Glutamatergic neuron (in vitro differentiated cells): ENCODE measurements at places on chromosomes 12 and 14.

DNA sequence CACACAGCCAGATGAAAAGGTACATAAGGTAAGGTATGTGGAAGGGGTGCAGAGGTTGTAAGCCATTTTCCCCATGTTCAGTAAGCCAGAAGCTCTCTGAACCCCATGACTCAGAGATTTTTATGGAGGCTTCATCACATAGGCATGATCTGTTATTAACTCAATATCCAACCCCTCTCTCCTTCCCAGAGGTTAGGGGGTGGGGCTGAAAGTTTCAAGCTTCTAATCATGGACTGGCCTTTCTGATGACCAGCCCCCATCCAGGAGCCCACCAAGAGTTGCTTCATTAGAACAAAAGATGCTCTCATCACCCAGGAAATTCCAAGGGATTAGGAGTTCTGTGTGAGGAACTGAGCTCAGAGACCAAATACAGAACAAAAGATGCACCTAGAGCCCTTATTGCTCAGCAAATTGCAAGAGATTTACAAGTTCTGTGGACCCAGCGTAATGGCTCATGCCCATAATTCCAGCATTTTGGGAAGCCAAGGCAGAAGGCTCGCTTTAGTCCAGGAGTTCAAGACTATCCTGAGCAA, 103.2 kb upstream of the DAAM1 start:
- H3K27ac ChIP-seq: no peak overlapping the region
- H3K27me3 ChIP-seq: no peaks in the 10 kb centered on the region
- no peaks in the 10 kb centered on the region for H3K36me3 ChIP-seq
- DNase-seq: no peak

DNA sequence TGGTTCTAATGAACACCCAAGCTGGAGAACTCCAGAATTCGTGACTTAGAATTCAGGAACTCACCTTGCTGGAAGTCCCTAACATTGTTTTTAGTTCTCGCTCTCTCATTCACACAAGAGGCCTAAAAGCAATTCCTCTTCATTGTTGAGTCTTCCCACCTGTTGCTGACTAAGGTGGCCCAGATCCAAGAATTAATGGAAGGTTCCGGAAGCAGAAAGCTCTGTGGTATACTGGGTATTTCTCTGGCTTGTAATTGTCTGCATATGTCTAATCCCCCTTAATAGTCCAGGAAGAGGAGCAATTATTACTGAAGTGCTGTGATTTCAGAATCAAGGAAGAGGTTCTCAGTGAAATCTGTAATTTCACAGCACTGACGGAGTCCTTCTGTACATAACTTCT, 31.4 kb downstream of the TMEM233 start:
- no peaks in the 10 kb centered on the region for H3K4me1 ChIP-seq
- H3K4me3 ChIP-seq: no peak overlapping the region
- no peaks in the 10 kb centered on the region for H3K36me3 ChIP-seq
- peaks cover 1% of the 10 kb centered on the region for H3K27me3 ChIP-seq

GRCh38 chr12:11638315-11638916, 11.1 kb upstream of the ETV6 start:
- no peak overlapping the region for H3K4me3 ChIP-seq
- H3K36me3 ChIP-seq: no peaks in the 10 kb centered on the region
- H3K4me1 ChIP-seq: peaks cover 3% of the 10 kb centered on the region
- no peak overlapping the region for H3K27ac ChIP-seq
- no peak for DNase-seq
- peaks cover 1% of the 10 kb centered on the region for H3K27me3 ChIP-seq

GRCh38 chr12:76020281-76020680, 11.3 kb downstream of the PHLDA1 start:
- H3K4me1 ChIP-seq: peaks cover 6% of the 10 kb centered on the region
- no peaks in the 10 kb centered on the region for H3K27me3 ChIP-seq
- H3K4me3 ChIP-seq: no peak overlapping the region
- no peak overlapping the region for H3K27ac ChIP-seq

GRCh38 chr12:54385251-54385914, 850 bp upstream of the ZNF385A start:
- peak overlapping the region; percentile 38 for H3K27ac ChIP-seq
- peaks cover 4% of the 10 kb centered on the region for H3K36me3 ChIP-seq
- H3K27me3 ChIP-seq: peaks cover 5% of the 10 kb centered on the region
- no peak for DNase-seq
- peak overlapping the region; percentile 30 for H3K4me3 ChIP-seq
- H3K4me1 ChIP-seq: peaks cover 36% of the 10 kb centered on the region

DNA sequence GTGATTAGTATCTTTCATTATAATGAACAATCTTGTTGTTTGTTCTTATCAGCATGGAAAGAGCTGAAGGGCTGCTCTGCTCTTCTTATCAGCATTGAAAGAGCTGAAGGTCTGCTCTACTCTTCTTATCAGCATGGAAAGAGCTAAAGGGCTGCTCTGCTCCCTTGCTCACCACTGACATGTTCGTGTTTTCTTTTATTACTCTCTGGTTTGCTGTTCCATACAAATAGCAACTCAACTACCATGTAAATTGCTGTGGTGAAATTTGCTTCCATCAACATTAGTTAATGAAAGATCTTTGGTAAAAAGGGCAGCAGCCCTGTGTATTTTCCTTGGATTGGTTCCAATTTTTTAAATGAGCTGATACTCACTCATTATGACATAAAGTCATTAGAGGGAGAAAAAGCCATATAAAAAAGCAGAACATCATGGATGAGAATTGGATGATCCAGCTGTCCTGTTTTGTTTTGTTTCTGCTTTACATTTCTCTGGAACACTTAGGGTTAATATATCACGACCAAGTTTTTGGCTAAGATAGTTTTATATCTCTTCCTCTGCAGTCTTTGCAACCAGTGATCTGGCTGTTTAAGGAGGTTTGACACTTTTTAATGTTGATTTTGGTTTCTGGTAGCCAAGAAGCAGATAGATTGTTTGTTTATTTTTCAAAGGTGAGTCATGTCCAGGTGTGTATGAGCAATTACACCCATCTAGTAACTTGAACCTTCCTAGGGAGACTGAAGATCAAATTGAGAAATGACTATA, 356.6 kb downstream of the CEP128 start:
- H3K27ac ChIP-seq: no peak overlapping the region
- H3K4me1 ChIP-seq: no peaks in the 10 kb centered on the region
- no peaks in the 10 kb centered on the region for H3K36me3 ChIP-seq
- no peaks in the 10 kb centered on the region for H3K27me3 ChIP-seq
- DNase-seq: no peak
- no peak overlapping the region for H3K4me3 ChIP-seq

DNA sequence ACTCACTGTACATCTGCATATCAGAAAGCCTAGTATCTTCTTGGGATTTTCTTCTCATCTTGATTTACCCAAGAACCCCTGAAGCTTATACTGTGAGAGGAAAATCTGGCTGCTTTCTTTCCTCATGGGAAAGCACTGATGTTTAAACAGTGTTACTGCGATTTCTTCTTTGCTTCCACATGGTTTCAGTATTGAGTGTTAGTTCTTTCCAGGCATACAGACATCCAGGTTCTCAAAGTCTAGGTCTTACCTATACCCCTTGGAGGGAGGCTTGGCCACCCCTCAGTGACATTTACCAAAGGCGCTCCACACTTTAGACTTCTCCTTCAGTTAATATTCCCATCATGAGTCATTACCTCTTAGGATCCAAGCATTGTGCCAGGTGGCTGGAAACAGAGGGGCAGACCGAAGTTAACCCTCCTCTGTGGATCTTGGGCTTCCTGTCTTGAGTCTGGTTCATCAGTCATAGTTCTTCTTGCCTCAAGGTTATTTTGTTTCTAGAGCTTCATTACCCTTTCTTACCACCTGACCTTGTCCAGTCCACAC, 79.1 kb downstream of the TMEM117 start:
- H3K27ac ChIP-seq: no peak overlapping the region
- H3K27me3 ChIP-seq: no peaks in the 10 kb centered on the region
- H3K4me1 ChIP-seq: no peaks in the 10 kb centered on the region
- H3K36me3 ChIP-seq: no peaks in the 10 kb centered on the region
- H3K4me3 ChIP-seq: no peak overlapping the region

GRCh38 chr12:131091413-131091975, 137.8 kb downstream of the ADGRD1 start:
- no peak for DNase-seq
- H3K4me1 ChIP-seq: peaks cover 15% of the 10 kb centered on the region
- H3K4me3 ChIP-seq: no peak overlapping the region

DNA sequence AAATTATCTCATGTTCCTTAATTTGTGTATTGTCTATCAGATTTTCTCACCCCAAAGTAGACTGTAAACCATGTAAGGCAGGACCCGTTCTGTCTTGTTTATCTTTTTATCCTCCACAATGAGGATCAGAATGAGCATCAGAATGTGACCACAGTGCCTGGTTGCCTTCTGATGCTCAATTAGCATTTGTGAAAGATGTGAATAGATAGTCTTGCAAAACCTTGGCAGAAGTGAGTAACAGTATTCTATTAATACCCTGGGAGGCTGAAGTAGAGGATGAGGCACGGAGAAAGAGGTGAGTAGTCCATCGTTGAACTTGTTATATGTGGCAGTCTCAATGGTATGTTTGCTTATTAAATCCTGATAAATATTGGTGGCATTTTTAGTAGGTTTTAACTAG, 781.4 kb downstream of the NRXN3 start:
- no peaks in the 10 kb centered on the region for H3K36me3 ChIP-seq
- H3K27me3 ChIP-seq: no peaks in the 10 kb centered on the region
- no peaks in the 10 kb centered on the region for H3K4me1 ChIP-seq
- no peak for DNase-seq
- no peak overlapping the region for H3K4me3 ChIP-seq

GRCh38 chr12:129615001-129615400, 288.8 kb downstream of the TMEM132D start:
- no peak overlapping the region for H3K27ac ChIP-seq
- H3K4me1 ChIP-seq: no peaks in the 10 kb centered on the region
- H3K36me3 ChIP-seq: peaks cover 8% of the 10 kb centered on the region
- peaks cover 2% of the 10 kb centered on the region for H3K27me3 ChIP-seq

DNA sequence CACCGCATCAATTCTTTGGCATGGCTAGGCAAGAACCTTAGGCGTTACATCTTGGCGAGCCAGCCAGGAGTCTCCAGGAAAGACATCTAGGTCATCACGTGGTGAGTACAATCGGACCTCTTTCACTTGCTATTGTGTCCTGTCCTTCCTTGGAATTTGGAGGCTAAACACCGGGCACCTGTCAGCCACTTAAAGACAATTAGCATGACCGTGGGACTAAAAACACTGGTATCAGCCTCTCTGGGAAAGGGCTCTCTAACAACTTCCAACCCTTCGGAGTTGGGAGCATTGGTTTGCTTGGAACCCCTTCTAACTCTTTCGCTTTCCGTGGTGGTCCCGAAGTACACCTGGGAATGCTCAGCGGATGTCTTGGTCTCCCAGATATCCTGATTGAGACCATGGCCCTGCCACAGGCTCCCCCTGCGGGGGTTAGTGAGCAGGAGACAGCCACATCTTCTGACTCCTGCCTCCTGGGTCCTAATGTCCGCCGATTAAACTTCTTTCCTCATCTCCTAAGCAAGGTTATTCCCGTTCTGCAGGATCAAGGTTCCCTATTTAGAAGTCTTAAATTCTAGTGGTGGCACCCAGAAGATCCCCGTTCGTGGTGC, 971.7 kb downstream of the FSCB start:
- peaks cover 7% of the 10 kb centered on the region for H3K36me3 ChIP-seq
- no peaks in the 10 kb centered on the region for H3K4me1 ChIP-seq
- H3K27me3 ChIP-seq: no peaks in the 10 kb centered on the region
- no peak overlapping the region for H3K27ac ChIP-seq

- peak overlapping the region; percentile 73 for H3K27ac ChIP-seq
- H3K36me3 ChIP-seq: peaks cover 10% of the 10 kb centered on the region
- DNase-seq: no peak
- peaks cover 25% of the 10 kb centered on the region for H3K4me1 ChIP-seq
- H3K27me3 ChIP-seq: peaks cover 29% of the 10 kb centered on the region
Observed at GRCh38 chr12:57736741-57737466, 1.6 kb downstream of the AGAP2 start.

DNA sequence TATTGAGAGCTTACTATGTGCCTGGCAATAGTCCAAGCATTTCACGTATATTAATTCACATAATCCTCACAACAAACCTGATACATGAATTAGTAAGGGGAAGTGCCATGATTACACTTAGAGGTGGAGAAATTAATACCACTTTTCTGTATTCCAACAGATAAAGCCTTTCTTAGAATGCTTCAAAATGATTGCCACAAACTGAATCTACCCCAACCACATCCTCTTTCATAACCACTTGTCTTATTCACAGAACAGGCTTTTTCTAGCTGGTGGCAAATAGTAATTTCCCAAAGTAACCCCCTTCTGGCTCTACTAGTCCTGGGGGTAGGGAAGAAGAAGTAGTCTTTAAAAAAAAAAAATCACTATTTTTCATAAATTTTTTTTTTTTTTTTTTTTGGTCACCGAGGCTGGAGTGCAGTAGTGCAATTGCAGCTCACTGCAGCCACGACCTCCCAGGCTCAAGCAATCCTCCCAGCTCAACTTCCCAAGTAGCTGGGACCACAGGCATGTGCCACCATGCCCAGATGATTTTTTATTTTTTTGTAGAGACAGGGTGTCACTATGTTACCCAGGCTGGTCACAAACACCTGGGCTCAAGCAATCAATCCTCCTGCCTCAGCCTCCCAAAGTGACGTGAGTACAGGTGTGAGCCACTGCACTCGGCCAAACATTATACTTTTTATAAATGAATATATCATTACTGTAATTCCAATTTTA, 59.0 kb upstream of the ARID2 start:
- H3K27me3 ChIP-seq: peaks cover 2% of the 10 kb centered on the region
- no peaks in the 10 kb centered on the region for H3K36me3 ChIP-seq
- H3K4me3 ChIP-seq: no peak overlapping the region

GRCh38 chr12:107491856-107492255, 193.7 kb upstream of the PWP1 start:
- H3K27ac ChIP-seq: no peak overlapping the region
- H3K4me1 ChIP-seq: no peaks in the 10 kb centered on the region
- H3K4me3 ChIP-seq: no peak overlapping the region
- DNase-seq: no peak
- peaks cover 2% of the 10 kb centered on the region for H3K27me3 ChIP-seq
- no peaks in the 10 kb centered on the region for H3K36me3 ChIP-seq

GRCh38 chr14:73753887-73754795, 40.0 kb upstream of the PNMA1 start:
- H3K27ac ChIP-seq: peak overlapping the region; percentile 55
- H3K27me3 ChIP-seq: peaks cover 8% of the 10 kb centered on the region
- H3K4me3 ChIP-seq: peak overlapping the region; percentile 46
- H3K36me3 ChIP-seq: no peaks in the 10 kb centered on the region

- no peaks in the 10 kb centered on the region for H3K4me1 ChIP-seq
- H3K36me3 ChIP-seq: no peaks in the 10 kb centered on the region
- DNase-seq: no peak
- H3K4me3 ChIP-seq: no peak overlapping the region
Observed at GRCh38 chr12:112924986-112925385, 13.3 kb upstream of the OAS3 start.
